ENCODE measurements at places on chromosomes 2 and 18. TPM values are rescaled to one million over a fixed set of nuclear protein-coding genes. Genes with fewer than 3 reads are reported as not detected.

Gene CRYGD
- not detected for total RNA-seq

GRCh38 chr2:3023531-3023930 lies 354.1 kb downstream of the EIPR1 start:
- DNase-seq: no peak

GRCh38 chr2:44974064-44974715 lies 32.7 kb downstream of the SIX3 start:
- DNase-seq: no peak

- no peak for DNase-seq
Measured at GRCh38 chr2:109350526-109350925, 221.5 kb downstream of the SH3RF3 start.

Gene VSNL1
- total RNA-seq: 10.4 TPM

- no peak for DNase-seq
Measured at GRCh38 chr2:129887688-129888266, 91.7 kb upstream of the RAB6C start.

DNA sequence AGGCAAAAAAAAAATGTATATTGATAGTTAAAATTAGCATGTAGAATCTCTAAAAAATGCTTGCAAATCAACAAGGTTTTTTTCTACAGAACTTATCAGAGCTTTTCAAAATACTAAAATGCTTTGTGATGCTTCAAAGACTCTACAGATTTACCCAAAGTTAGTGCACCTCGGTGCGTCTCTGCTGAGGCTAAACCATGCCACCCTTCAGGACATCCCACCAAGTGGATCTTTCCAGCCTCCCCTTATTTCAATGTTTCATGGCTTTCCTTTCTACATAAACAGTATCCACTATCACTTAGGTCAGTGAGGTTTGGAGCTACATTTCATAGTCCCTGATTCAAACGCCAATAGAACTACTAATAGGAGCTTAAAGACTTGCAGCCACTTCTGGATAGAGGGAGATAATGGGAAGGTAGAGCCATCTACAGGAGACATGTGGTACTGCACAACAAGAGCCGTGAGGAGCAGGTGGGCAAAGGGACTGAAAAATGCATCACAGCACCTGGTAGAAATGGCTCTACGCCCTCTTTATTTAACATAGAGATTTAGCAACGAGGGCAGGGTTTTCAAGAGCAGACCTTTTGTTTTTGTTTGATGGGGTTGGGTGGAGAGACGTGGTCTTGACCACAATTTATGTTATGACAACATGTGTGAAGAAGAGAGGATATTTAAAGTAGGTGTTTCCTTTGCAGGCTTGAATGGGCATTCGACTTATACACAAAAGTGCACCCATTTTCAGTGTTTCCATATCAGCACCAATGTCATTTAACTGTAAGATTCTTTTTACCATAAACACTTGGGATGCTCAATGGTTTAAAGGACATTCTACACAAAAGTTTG lies 56.1 kb upstream of the SLC35G4 start:
- DNase-seq: no peak

- DNase-seq: no peak
Measured at GRCh38 chr2:42190191-42190590, 21.0 kb downstream of the EML4 start.

GRCh38 chr2:68736086-68736485 lies 1.5 kb downstream of the ARHGAP25 start:
- no peak for DNase-seq

GRCh38 chr2:159792599-159792998 lies 5.4 kb downstream of the CD302 start:
- no peak for DNase-seq
